Bronchial epithelial cell (primary cell): ENCODE measurements at places on chromosomes 4 and X. TPM values are rescaled to one million over a fixed set of nuclear protein-coding genes. Genes with fewer than 3 reads are reported as not detected.

- peak; percentile 54 for DNase-seq
These were observed 13.7 kb upstream of the KLHL5 start for GRCh38 chr4:39048311-39048710.

DNA sequence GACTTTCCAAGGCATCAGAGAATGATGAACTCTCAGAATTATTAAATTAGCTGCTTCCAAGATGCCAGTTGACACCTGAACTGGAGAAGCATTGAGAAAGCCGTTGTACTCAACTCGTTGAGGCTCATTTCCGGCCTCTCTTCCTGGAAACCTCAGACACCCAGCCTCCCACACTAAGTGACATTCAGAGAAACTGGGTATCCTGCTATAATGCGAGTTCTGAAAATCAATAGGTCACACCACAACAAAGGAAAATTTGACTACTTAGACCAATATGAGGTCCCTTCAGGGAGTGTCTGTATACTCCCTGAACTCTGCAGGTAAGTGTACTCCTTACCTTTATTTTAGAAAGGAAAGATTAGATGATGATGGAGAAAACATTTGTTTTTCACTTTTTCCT is 51.2 kb downstream of the ENPEP start:
- no peak for DNase-seq

- no peak for DNase-seq
These were observed 104.4 kb downstream of the RTL5 start for GRCh38 chrX:72027024-72027913.

DNA sequence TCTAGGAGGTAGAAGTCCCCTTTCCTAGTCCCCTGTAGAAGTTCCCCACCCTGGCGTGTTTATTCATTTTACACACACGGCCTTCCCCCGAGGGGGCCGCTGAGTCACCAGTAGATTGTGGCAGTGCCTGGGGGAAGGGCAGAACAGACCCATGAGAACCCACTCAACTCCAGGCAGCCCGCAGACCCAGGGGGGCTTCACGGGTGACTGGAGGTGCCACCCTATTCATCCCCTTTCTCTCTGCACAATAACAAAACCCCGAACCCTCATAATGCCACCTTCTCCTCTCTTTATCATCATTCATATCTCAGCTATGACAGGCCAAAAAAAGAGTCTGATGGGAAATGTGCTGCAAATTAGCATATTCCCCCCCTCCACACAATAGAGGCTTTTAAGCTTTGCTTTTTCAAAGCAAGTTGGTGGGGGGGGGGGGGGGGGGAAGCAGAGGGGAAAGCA is 20.4 kb upstream of the GPM6B start:
- DNase-seq = no peak

GRCh38 chr4:76072760-76073159 is 1.7 kb upstream of the ART3 start:
- DNase-seq = no peak

DNA sequence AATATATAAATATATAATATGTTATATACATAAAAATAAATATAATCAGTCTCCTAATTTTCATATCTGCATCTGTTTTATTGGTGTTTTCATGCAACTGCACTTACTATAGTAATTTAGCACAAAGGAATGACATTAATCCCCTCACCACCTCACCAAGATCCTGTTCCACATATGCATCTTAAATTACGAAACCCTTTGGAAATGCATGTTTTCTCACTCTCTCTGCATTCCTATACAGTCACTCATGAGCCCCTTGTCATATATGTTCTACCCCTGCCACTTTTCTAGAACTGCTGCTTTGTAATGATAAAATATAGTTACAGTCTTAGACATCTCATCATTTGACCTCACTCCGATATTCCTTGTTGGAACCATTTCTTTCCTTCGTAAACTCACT is 728.7 kb upstream of the SLIT2 start:
- no peak for DNase-seq

- DNase-seq = no peak
These were observed 1.4 kb downstream of the MAEA start for GRCh38 chr4:1291091-1291490.

Gene TRO
- total RNA-seq = not detected in 2 replicates

DNA sequence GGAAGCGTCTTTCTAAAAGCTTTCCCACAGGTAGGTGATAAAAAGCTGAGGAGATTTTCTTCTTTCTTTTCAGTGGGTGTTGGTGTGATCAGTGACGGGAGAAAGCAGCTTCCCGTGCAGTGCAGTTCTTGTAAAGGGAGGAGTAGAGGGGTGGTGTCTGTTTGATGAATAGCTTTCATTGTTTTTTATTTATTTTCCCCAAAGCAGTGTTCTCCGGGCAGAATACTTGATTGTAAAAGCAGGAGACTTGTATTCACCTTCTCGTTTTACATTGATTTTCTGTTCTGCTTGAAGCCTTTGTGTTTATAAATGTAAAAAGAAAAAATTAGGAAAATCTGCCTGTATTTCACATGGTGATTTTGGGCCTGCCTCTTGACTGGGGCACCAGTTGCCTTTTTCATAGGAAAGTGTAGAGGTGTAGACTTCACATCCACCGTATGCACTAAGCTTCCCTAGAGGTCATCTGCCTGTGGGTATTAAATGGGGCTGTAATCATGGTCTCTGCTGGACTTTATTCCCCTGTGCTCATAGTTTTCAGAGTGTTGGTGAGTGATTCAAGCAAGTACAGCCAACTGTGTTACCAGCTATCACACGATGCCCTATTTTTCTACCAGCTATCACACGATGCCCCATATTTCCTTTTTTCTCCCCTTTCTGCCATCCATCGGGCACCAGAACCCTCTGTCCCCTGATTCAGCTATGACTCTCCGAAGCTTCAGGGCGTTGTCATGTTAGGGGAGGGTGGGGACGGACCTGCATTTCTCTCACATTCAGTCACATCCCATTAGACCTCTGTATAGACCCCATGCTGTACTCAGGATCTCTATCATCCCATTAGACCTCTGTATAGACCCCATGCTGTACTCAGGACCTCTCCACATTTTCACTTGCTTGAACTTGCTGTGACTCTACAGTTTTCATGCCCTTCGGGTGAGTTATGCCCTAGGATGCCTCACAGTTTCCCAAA is 526.5 kb downstream of the TRIML1 start:
- DNase-seq = no peak

Gene DIAPH2
- 7.9 and 9.5 TPM in 2 replicates for total RNA-seq
